ENCODE measurements at places on chromosomes 5 and 9. TPM values are rescaled to one million over a fixed set of nuclear protein-coding genes. Genes with fewer than 3 reads are reported as not detected.

DNA sequence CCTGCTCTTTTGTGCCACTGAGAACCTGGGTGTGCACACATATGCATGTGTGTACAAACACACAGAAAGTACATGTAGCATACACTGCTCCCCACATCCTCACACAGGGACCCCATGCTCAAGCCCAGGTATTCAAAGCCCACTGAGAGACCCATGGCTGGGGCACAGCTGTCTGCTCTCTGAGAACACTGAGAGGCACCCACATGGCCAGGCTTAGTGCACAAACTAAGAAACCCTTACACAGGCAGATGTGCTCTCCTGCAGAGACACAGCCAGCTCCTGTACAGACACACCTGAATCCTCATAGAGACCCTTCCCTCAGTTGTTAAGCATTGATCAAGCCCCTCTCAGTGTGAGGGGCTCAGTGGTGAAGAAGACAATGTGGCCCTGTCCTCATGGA lies 92.5 kb downstream of the CACNA1B start:
- DNase-seq, result no peak

GRCh38 chr9:81427870-81428269 lies 261.5 kb downstream of the TLE1 start:
- no peak for DNase-seq

GRCh38 chr5:9533096-9533495 lies 12.8 kb downstream of the SEMA5A start:
- no peak for DNase-seq

KCNMB1 gene
- total RNA-seq, result 0.22 TPM

GRCh38 chr5:55903121-55903701 lies 52.1 kb downstream of the IL31RA start:
- DNase-seq, result no peak

CACNA1B gene
- total RNA-seq, result 7.8 TPM

GMCL2 gene
- total RNA-seq, result not detected

GRCh38 chr5:80204808-80205614 lies 50.8 kb downstream of the SERINC5 start:
- no peak for DNase-seq

DND1 gene
- 2.3 TPM for total RNA-seq

CER1 gene
- 22.3 TPM for total RNA-seq

DNA sequence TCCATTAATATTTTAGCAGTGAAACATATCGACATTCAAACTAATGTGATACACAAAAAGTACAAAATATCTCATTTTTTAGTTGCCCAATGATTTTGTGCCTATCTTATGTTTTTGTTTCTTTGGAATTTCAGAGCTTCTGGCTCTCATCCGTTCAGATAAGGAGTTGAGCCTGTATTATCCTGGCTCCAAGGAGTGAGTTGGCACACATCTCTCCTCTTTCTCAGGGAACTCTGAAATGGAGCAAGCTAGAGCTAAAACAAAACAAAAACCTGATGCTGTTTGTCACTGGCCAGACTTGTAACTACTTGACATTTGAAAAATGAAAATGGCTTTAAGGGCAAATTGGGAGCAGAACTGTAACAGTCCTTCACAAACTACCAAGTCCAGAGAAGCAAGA lies 131.3 kb upstream of the SLC28A3 start:
- no peak for DNase-seq

LRRC8A gene
- 76.0 TPM for total RNA-seq

DNA sequence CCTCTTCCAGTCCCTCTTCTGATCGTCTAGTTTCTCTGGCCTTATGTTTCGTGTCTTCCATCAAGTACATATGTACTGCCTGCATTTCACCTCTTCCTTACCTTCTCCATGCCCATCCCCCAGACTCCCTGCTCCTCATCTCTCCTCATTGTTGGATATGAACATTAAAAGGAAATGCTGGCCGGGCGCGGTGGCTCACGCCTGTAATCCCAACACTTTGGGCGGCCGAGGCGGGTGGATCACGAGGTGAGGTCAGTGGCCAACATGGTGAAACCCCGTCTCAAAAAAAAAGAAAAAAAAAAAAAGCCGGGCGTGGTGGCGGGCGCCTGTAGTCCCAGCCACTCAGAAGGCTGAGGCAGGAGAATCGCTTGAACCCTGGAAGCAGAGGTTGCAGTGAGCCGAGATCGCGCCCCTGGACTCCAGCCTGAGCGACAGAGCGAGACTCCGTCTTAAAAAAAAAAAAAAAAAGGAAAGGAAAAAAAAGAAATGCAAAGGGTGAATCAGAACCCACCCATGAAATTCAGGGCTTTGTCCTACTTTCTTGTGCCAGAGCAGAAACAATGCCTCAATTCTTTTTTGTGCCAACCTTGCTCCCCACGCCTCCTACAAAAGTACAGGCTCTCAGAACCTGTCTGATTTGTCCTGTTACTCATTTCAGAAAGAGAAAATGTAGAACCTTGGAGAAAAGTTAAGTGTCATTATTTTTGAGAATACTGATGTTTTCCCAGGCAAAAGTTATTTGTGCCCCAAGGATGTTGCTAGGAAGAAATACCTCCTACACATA lies 1.5 kb upstream of the ZFR start:
- DNase-seq, result no peak

GZMA gene
- total RNA-seq, result not detected

GRCh38 chr5:100430268-100431195 lies 104.6 kb upstream of the FAM174A start:
- DNase-seq, result peak; percentile 57

GRCh38 chr5:158179271-158179670 lies 320.3 kb upstream of the CLINT1 start:
- no peak for DNase-seq

- no peak for DNase-seq
These were observed 23.7 kb upstream of the NRARP start for GRCh38 chr9:137325799-137326198.

DNA sequence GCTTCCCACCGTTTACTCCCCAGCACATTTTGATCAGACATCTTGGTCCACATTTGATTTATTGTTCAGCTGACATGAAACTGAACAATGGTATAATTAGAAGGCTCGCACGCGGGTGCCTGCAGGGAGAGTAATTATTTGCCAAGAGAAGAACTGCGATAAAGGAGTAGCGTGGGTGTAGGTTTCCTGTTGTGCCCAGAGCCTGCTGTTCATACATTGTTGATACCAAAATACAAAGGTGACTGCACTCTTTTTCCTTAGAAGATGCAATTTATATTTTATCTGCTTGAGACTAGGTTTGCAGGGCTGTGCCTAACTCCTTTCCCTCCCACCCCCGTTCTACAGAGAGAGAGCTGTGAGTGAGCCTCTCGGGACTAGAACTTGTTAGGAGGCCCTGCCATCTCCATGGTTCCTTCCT lies 241.8 kb upstream of the MSX2 start:
- DNase-seq, result no peak

DNA sequence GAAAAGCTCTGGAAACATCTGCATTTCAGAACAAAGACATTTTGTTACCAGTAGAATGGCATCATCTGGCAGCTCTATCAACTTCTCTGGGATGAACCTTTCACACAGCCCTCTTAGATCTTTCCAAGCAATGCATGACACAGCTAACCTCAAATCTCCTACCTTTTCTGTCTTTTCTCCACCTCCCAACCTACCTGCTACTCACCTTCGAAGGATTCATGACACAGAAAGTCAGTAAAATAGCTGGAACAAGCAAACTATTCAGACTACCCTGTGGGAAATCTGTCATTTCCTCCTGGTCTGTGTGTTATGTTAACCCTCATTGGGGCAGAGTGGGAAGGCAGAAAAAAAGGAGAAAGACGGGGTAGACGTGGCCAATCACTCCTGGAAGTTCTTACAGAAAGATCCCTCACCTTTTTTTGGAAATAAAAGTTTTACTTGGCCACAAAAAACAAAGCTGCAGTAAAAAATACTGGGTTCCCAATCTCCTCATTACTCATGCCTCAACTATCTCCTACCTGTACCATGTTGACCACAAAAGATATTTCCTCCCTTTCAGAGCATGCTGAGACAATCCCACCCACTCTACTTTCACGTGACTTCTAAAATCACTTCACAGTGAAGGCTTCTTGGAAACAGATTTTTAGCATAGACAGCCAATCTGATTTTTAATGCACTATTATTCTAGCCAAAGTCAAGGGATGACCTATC lies 362.1 kb upstream of the RFX3 start:
- no peak for DNase-seq

DNA sequence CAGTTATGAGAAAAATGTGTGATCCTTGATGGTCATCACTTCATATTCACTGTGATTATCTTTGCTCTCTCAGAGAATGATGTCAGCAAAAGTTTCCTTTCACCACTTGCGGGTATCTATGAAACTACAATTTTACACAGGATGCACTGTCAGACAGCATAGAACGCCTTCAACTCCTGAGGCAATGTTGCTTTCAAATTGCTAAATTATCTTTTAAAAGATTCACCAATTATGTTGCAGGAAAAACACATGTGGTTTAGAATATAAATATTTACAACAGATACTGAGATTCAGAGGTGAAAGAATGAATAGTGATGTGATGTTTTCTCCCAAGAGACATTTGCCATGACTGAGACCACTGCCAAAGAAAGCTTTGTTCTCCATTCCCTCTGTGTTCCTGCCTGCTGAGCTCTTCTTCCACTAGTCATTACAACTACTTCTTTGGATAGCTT lies 879.8 kb upstream of the DMAC1 start:
- DNase-seq, result no peak

DNA sequence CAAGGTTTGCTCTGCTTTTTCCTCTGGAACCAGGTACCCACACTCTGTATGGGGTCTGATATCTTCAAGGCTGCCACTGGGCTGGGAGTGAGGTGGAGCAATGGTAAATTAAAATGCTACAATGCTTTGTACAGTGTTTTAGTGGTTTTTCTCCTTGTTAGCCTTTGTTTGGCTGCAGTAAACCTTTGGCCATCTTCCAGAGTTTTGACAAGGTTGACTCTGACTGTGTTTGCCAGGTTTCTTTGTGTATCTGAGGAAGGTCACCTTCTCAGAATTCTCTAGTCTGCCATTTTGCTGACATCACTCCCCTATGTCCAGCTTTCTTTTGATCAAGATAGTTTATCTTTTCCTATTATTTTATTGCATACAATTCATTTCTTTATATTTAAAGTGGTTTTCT lies 11.2 kb downstream of the SPATA31D1 start:
- DNase-seq, result no peak

GRCh38 chr9:21434202-21435014 lies 5.8 kb upstream of the IFNA1 start:
- no peak for DNase-seq

- no peak for DNase-seq
These were observed 82.5 kb upstream of the LMNB1 start for GRCh38 chr5:126694403-126694802.

GRCh38 chr5:151912360-151912759 lies 12.3 kb downstream of the GLRA1 start:
- no peak for DNase-seq

GRCh38 chr9:37798677-37799076 lies 1.9 kb upstream of the DCAF10 start:
- DNase-seq, result no peak
